IPS DF 19.7 (cell line): ENCODE measurements at places on chromosomes 3 and 15.

DNA sequence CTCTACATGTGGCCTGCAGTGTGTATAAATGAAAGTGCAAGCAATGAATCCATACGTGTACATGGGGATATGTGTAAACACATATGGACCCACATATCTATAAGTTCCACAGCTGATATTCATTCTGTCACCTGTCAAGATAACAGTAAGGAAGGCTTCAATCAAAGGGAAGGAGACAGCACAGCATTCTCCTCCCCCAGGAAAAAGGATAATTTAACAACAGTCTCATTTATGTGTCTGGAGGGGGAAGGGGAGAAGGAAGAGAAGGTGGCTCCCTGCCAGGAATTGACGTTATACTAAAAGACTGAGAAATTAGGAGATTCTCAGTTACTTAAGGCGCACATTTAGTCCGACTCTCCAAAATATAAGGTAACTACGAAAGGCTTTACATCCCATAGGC is 345.9 kb downstream of the FOXP1 start:
- DNase-seq, result no peak

DNA sequence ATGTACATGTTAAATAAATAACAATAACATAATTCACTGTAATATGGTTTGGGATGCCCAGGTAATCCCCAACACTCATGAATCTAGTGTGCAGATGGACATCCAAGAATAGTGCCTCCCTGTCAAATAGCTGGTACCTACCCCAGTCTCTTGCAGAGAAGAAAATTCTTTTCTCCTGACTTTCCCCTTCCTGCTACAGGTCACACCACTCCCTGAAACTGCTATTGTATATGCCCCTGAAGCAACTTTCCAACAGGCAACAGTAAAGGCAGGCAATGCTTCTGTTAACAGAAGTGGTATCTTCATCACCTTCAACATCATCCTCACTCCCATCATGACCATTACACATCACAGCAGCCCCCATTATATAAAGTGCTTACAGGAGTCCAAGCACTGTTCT is 431.6 kb downstream of the MAGI1 start:
- DNase-seq, result no peak

DNA sequence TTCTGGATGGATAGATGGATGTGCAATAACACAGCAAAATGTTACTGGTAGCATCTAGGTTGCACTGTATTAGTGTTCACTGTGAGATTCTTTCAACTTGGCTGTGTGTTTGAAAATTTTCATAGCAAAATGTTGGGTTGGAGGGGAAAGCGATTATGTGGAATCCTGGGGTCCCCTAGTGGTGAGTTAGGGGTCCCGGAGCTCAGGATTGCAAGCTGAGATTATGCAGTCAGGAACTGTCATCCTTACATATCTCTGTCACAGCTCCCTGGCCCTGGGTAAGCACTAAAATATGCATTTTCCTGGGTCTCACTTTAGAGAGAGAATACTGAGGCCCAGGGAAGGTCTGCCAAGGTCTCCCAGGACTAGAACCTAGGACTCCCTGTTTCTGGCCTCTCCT is 77.2 kb downstream of the CEMIP start:
- no peak for DNase-seq

DNA sequence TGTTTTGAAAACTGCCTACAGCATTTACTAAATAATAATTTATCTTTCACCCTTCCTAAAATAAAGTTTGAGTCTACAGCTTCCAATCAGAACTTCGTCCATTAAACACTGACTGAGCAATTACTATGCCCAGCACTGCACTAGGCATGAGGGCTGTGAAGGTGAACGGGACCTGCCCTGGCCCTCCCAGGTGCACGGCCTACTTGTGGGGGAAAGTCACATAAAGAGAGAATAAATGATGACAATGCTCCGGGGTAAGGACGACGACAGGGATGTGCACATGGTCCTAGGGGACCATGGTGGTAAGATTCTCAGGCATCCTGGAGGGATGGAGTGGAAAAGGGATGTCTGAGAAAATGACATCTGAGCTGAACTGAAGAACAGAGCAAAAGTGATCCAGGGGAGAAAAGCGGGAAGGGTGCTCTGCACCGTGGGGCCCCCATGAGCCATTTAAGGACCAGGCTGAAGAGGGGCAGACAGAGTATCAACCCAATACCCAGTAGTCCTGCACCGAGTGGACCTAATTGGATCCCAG is 11.5 kb downstream of the PLA2G4F start:
- no peak for DNase-seq

- DNase-seq, result no peak
Measured at GRCh38 chr3:122982216-122983185, 45.1 kb downstream of the SEMA5B start.

DNA sequence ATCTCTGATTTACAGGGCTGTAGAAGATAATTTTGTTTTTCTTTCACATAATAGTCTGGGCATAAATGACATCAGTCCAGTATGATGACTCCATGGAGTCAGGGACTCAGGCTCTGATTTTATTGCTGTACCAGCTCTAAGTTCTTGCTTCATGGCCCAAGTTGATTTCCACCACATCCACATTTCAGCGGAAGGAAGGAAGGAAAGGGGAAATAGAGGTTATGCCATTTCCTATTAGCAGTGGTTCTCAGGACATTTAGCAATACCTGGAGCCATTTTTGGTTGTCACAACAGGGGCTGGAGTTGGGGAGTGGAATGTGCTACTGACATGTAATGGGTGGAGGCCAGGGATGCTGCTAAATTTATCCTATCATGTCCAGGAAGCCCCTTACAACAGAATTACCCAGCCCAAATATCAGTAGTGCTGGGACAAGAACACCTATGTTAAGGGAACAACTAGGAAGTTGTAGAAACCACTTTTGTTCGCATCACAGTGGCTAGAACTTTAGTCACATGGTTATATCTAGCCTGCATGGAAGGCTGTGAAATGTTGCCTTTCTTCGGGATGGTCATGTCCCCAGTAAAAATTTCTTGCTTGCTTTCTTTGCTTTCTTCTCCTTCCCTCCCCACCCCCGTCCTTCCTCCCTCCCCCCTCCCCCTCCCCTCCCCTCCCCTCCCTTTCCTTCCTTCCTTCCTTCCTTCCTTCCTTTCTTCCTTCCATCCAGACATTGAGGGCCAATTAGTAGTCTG is 42.1 kb downstream of the OXSR1 start:
- DNase-seq, result no peak

DNA sequence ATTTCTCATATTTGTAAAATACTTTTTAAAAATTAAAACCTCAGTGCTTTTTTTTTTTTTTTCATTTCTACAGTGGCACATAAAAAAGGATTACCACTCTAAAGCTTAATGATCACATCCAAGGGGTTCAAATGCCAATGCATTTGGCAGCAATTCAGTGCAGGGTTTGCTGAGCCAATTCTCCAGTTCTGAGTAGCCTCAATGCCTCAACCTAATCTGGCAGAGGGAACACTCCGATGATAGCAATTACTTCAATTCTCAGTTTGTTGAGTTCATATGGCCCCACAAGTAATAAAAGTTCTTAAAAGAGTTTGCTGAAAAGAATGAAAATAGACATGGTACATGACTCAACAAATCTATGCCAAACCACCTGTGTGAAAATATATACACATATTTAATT is 79.3 kb upstream of the RBMS3 start:
- DNase-seq, result no peak

GRCh38 chr15:27219636-27220035 is 248.7 kb downstream of the GABRG3 start:
- no peak for DNase-seq

DNA sequence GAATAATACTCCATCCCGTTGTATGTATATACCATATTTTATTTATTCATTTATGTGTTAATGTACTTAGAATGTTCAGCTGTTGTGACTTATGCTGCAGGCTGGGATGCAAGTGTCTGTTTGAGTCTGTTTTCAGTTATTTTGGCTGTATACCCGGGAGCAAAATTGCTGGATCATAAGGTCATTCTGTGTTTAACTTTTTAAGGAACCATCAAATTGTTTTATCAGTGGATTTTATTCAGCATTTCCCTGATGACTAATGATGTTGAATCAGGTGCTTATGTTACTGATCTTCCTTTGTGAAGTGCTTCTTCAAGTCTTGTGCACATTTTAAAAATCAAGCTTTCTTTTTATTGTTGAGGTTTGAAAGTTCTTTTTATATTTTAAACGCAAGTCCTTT is 118.1 kb downstream of the SLC25A26 start:
- no peak for DNase-seq

DNA sequence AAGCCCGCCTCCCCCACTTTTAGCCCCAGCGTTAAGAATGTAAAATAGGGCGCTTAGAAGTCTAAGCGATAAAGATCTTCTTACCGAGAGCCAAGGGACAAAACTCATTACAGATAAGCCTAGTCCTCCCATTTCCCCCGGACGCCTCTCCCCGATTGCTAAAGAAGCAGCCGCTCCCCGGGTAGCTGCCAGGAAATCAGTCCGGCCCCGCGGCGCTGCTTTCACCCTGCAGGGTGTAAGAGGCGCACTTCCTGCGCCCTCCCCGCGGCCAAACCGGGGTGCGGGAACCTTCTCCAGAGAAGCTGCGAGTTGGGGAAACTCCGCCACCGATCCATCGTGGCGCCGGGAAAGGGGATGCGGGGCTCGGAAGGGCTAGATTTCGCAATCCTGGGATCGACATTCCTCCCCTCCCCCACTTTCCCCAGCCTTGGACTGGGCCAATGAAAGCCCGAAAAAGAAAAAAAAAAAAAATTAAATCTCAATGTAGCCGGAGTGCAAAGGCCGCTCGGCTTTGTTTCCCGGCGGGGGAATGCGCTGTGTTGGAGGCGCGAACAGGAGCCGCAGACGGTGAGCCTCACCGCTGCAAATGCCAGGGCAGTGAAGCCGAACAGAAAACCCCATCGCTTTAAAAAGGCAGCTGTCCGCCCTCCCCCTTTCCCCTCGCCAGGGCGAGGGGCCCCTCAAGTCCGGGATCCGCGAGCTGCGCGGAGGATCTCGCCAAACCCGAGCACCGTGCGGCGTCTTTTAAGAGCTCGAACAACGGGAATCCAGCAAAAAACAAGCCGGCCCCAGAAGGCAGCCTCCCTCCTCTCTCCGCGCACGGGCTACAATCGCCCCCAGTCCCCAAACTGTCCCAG is 626 bp upstream of the PTPRG start:
- DNase-seq, result no peak

- DNase-seq, result no peak
Measured at GRCh38 chr15:25608926-25609325, 170.1 kb upstream of the UBE3A start.

DNA sequence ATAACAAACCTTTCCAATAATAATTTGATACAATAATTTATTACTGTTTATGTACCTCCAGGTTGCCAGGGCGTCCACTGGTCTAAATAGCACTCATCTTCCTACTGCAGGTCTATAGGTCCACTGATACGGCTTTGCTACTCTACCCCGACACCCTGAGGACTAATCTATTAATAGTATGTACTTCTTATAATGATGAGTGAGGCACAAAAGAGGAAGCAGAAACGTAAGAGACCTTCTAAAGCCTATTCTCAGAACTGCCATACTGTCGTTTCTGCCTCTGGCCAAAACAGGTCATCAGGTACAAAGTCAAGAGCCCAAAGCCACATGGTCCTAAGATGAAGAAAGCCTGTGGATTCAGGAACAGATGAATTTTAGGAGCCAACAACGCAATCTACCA is 163.2 kb upstream of the GRM7 start:
- DNase-seq, result no peak
